NCI-H226 (cell line): ENCODE measurements at places on chromosomes 1 and 21.

GRCh38 chr1:195960580-195960979 lies 647.7 kb downstream of the KCNT2 start:
- DNase-seq, result no peak

DNA sequence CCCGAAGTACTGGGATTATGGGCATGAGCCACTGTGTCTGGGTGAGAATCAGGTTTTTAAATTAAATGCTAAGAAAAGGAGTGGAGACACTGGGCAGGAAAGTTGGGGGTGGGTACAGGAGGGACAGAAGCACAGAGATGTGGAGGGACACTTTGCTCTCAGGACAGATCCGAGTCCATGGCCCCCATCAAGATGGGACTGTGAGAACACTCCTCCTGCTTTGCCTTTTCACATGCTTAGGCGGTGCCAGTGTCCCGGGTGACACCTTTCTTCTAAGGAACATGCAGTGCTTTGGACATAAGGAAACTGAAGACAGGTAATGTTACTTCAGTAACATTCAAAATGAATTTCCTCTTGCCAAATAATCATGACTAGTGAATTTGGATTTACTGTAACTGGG lies 16.7 kb downstream of the SLC25A33 start:
- no peak for DNase-seq

- no peak for DNase-seq
Measured at GRCh38 chr1:17688217-17688810, 66.8 kb upstream of the ACTL8 start.

GRCh38 chr1:87449348-87449963 lies 120.8 kb downstream of the LMO4 start:
- DNase-seq, result no peak

DNA sequence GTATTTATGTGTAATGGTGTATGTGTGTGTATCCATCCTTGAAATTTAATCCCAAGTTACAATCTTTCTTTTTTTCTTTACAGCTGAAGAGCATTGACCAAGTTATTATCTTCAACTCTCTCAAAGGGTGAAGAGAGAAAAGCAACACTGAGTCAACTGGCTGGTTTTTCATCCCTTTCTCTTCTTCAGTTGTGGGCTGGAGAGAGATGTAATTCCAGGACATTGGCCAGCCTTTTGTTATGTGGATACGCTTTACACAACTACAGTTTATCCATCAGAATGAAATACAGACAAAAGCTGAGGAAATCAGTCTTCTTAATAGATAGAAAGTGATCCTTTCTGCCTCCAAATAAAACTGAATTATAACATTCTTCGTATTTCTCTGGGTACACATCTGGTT lies 357.0 kb upstream of the NCAM2 start:
- no peak for DNase-seq

- no peak for DNase-seq
Measured at GRCh38 chr1:118081387-118081786, 103.6 kb downstream of the SPAG17 start.
